ENCODE measurements at places on chromosomes 12 and 14.

- DNase-seq: no peak
These were observed 98.3 kb upstream of the DIO3 start for GRCh38 chr14:101462726-101463565.

DNA sequence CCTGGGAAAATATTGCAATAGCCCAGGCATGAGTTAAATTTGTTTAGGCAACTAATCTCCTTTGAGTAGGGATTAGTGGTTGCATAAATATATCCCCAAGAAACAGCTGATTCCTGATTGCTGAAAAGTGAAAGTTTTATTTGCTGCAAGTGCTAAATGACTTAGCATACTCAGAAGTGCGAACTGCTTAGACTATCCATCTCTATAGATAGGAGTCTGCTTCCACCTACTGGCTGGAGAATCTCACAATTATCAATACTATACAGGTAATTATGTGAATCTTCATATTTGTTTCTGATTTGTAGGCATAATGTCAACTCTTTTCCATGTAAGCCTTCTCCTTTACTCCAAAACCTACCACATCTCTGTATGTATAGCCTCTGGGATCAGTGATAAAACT is 12.0 kb upstream of the SLCO1B3 start:
- no peak for DNase-seq

DNA sequence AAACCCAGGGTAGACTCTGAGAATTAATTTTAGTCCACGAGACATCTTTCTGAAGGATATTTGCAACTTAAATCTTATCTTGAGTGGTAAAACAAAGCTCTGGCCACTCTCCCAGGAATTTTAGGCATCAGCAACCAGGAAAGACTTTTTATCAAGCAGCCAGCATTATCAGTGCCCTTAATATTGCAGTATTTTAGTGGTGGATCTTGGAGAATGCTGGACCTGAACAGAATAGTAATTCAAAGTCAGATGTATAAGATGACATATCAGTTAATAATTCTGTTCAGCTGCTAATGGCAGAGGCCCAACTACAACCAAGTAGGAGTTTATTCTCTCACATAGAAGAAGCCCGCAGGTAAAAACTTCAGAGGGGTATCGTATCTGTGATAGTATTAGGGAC is 59.0 kb upstream of the CRY1 start:
- DNase-seq: no peak

DNA sequence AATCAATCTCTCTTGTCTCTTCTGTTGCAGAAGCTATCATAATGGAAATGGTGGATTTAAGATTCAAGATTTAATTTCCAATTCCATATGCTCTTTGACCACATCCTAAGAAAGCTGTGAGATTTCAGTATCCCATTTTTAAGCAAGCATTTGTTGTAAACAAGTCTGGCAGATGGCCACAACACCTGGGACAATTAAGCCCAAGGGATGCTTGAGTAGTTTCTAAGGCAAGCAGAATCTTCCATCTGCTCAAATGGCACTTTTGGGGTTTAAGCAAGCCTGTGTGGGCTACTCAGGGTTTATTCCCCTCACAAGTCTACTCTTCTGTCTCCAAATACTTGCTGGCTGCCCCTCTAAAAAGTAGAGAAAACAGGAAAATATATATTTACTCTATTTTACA is 304.7 kb upstream of the SYT1 start:
- no peak for DNase-seq

- no peak for DNase-seq
These were observed 69.6 kb upstream of the CHST11 start for GRCh38 chr12:104387190-104387589.

GRCh38 chr12:115088995-115089841 is 405.2 kb upstream of the TBX3 start:
- DNase-seq: no peak

- no peak for DNase-seq
These were observed 91.5 kb downstream of the ARF6 start for GRCh38 chr14:49984424-49984823.

DNA sequence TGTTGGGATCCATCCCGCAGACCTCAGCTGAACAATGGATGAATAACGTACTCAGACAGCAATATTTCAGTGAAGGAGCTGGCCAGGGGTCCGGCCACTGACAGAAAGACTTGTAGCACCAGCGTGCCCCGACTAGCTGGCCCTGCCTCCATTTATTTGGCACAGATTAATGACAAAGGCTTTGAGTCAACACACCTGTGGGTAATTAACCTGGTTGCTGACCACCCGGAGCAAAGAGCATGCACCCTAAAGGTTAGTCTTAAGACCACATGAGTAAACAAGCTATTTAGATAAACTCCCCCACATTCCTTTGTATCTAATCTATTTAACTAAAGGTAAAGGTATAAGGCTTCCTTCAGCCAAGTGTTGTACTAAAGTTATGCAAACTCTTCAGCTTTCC is 868.6 kb downstream of the LRFN5 start:
- DNase-seq: no peak

DNA sequence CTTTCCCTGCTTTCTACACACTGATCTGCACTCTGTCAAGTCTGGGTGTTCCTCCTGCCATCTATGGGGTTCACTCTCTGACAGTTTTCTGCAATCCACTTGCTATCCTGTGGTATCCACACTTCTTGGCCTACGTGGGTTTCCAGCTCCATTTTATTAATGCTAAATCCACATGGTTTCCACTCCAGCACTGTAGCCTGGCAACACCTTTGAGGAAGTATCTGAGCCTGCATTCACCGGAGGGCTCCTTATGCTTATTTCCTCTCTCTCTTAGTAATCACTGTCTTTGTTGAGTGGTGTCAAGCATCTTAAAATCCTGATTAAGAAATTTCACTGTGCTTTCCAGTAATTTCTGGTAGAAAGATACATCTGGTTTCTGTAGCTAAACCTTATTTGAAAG is 703.7 kb downstream of the TMEM121 start:
- DNase-seq: no peak

DNA sequence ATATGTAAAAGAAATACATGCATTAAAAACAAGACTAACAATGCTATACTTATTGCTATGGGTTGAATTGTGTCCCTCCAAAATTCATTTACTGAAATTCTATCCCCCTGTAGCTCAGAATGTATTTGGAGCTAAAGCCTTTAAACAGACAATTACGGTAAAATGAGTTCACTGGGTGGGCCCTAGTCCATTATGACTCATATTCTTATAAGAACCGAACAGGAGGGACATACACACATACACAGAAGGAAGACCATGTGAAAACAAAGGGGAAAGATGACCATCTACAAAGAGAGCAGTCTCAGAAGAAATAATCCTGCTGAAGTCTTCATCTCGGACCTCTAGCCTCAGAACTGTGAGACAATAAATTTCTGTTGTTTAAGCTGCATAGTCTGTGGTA is 77.1 kb upstream of the ANKS1B start:
- no peak for DNase-seq

GRCh38 chr14:25909045-25909747 is 688.6 kb downstream of the NOVA1 start:
- no peak for DNase-seq

DNA sequence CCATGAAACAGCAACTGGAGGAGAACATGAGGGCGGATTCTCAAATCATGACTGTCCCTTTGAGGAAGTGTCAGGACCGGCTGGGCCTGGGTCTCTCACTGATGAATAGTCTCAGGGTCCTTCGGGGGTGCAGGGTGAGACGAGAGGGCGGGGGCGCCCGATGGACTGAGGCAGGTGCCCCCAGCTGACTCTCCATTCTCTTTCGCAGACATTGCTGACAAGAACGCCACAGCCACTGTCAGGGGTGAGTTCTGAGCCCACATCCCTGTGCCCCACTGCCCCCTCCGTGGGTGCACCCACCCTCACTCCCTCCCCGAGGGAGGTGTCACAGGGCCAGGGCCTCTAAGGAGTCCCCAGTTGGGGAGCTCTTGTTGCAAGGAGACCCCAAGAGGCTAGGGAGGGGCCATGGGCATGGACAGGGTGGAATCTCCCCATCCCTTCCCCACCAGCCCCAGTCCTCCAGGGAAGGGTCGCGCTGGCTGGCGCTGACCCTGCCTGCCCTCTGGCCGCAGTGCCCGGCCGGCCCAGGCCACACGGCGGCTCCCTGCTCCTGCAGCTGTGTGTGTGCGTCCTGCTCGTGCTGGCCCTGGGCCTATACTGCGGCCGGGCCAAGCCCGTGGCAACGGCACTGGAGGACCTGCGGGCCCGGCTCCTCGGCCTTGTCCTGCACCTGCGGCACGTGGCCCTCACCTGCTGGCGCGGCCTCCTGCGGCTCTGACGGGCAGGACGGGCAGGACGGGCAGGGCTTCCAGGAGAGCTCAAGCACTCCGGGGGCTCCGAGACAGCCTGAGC is 8.7 kb downstream of the C14orf180 start:
- no peak for DNase-seq

DNA sequence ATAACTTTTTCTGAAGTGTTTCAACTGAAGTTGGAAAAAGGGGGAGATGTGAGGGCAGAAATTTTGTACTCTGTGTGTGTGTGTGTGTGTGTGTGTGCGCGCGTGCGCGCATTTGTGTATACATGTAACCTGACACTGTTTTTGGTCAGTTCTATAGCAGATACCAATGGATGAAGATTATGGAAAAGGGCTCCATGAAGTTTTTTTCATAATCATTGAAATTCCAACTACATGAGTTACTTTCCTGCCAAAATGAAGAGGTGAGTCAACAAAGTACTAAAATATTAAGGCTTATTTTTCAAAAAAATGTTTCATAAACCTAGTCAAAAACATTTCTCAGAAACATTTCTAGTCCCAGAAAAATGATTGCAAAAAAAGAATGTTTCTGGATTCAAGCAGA is 25.7 kb upstream of the CERS5 start:
- DNase-seq: no peak

DNA sequence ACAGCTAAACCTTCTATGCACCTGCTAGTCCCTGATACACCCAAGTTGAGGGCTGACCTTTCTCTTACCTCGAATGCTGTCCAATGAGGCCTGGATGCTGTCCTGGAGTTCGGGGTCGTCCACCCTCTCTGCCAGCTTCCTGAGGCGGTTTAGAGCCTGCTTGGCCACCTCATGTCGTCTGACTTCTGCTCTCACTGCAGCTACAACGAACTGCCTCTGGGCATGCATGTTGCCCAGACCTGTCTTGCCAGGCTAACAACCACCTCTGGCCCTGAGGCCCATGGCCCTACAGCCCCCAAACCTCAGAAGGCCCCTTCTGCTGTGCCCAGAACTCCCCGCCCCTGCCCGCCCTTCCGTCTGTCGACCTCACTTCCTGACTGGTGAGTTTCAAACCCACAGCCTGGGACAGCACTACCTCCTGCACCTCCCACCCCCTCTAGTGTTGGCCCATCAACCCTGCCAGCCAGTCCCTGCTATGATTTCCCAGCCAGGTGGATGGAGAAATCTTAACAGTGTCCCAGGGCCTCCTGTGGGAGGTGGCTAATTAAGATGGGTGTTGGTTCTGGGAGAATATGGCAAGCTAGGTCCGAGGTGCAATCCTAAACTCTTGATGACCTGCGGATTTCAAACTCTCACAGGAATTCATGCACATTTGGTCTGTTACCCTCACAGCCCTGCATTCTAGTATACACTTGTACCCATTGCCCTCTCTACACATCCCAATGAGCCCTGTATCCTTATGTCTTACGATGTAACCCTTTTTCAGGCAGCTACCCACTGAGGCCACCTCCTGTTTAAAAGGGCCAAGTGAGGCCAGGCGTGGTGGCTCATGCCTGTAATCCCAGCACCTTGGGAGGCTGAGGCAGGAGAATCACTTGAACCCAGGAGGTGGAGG is 2.7 kb upstream of the TSPAN31 start:
- DNase-seq: no peak

- DNase-seq: peak; percentile 54
These were observed 202.6 kb downstream of the CRADD start for GRCh38 chr12:93879476-93880421.

DNA sequence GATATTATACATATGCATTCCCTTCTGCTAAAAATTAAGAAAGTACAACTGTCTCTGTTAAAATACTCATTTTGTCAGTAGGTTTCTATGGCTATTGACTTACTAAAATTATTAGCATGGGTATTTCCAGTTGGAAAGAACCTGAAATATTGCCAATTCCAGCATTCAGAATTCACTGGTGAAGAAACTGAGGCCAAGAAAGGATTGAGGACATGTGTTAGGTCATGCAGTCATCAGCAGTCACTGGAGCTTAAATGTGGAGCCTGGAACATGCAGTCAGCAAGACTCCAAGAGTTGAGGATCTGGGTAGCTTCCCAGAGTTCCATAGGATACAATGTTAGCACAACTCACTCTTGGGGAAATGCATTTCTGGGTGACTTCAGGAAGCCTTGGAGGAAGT is 1335.6 kb downstream of the AACS start:
- no peak for DNase-seq

DNA sequence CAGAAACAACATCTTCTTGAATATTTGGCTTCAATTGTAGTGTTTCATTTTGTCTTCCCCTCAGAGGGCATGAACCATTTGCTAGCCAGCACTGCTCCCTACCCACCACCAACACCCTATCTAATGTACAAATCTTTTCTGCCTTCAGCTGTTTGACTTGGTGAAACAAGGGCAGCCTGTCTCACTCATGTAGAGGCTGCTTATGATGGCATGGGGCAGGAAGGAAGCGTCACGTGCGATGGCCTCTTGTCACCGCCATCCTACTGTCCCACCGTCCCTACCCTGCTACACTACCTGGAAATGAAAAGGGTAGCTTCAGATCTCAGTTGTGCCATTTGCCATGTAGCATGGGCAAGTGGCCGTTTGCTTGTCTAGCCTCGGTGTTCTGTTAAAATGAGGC is 29.9 kb upstream of the LRTM2 start:
- DNase-seq: no peak

- no peak for DNase-seq
These were observed 84.7 kb downstream of the ACSS3 start for GRCh38 chr12:81162391-81163136.
